Panc1 (cell line): ENCODE measurements at places on chromosomes 6 and 20. TPM values are rescaled to one million over a fixed set of nuclear protein-coding genes. Genes with fewer than 3 reads are reported as not detected.

- peaks cover 53% of the 10 kb centered on the region for H3K4me1 ChIP-seq
- peak overlapping the region; percentile 87 for H3K27ac ChIP-seq
- no peaks in the 10 kb centered on the region for H3K36me3 ChIP-seq
- no peaks in the 10 kb centered on the region for H3K27me3 ChIP-seq
- no peak overlapping the region for H3K4me3 ChIP-seq
Measured at GRCh38 chr6:52522655-52523054, 54.2 kb downstream of the TRAM2 start.

- no peak overlapping the region for H3K4me3 ChIP-seq
- DNase-seq: no peak
- H3K36me3 ChIP-seq: no peaks in the 10 kb centered on the region
- H3K4me1 ChIP-seq: no peaks in the 10 kb centered on the region
- no peak overlapping the region for H3K27ac ChIP-seq
Measured at GRCh38 chr20:258963-259362, 1.4 kb downstream of the DEFB132 start.

GRCh38 chr6:166046226-166046625, 121.4 kb downstream of the TBXT start:
- no peaks in the 10 kb centered on the region for H3K36me3 ChIP-seq
- H3K27me3 ChIP-seq: no peaks in the 10 kb centered on the region
- DNase-seq: no peak
- no peak overlapping the region for H3K4me3 ChIP-seq
- H3K4me1 ChIP-seq: no peaks in the 10 kb centered on the region
- H3K27ac ChIP-seq: no peak overlapping the region

PRSS16 gene
- total RNA-seq: 4.7 TPM
